ENCODE measurements at places on chromosomes 1 and 21.

DNA sequence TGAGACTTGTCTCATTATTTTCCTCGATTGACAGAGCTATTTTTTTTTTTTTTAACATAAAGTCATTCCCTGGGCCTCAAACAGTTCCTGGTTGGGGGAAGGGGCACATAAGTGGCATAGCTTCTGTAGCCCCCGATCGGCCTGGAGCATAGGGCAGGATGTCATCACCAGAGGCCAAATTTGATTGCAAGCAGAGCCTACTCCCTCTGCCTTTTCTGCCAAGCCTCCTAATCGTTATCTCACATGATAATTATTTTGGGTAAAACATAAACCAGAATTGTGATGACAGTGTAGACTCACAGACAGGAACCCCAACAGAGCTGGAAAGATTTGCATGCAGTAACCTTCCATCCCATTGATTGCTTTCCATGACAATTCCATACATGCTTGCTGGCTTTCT lies 404.8 kb downstream of the PCP4 start:
- no peak for DNase-seq

DNA sequence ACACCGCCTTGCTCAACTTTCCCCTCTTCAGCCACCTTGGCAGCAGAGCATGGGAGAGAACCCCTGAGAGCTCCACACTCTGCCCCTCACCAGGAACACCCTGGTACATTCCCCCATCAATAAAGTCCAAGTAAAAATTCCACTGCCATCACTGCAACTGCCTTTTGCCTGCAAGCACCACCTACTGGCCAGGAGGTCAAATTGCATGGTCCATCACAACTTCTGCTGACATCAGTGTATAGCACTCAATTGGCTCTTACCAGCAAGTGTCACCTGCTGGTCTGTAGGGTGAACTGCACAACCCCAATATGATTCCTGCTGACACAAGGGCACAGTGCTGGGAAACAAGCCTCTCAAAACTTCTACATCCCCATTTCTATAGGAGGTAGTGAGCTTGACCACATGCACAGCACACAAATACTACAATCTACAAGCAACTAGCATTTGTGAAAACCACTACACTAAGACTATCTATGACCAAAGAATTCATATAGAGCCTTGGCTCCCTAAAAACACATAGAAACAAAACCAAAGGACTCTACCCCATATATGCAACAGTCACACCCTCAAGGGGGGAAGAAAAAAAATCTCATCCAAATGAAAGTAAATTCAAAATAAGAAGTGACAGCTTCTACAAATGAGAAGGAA lies 69.2 kb downstream of the FASLG start:
- no peak for DNase-seq

DNA sequence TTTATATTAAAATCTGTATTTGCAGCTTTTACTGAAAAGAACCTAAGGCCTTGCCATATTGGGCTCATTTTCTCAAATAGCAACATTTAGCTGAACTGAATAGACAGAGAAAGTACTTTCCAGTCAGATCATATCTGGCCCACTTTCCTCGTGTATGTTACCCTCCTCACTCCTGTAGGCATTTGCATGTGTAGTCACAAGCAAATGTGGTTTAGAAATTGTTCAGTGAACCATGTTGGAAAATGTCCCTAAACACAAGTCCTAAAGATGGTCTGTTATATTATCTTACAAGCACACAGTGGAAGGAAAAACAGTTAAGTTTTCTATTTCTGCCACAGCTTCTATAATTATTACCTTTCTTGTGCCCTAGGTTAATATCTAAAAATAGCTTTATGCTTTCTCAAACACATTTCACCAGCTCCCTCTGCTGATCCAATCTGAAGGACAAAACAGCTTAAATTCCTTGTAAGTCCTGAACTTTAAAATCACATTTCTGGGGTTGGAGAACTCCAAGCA lies 606 bp upstream of the FMO4 start:
- no peak for DNase-seq

GRCh38 chr1:210817385-210818275 lies 316.3 kb downstream of the KCNH1 start:
- DNase-seq = no peak

DNA sequence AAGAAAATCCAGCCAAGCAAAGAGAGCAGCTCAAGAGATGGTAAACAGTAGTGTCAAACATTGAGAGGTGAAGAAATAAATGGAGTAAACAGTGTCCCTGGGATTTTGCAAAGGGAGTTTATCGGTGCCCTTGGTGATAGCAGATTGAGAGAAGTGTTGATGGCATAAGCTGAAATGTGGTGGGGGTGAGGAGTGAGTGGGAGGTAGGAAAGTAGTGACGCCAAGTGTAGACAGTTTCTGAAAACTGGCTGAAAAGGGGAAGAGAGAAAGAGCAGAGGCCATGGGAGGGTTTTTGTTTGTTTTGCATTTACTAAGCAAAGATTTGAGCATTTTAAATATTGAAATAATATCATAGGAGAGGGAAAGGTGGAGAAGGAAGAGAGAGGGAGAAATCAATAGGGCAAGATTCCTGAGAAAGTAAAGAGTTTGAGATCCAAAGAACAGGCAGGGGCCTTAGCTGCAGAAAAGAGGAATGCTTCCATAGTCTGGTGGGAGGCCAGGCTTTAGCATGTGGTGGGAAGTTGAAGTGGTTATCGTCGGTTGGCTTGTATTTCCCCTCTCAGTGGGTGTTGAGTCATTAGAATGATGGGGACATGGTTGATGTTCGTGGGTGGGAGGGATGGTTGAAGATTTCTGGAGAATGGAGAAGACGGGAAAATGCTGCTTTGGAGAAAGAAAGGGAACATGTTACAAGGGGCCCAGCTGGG lies 26.8 kb upstream of the RASAL2 start:
- no peak for DNase-seq

- no peak for DNase-seq
Measured at GRCh38 chr1:10237157-10237539, 26.8 kb downstream of the KIF1B start.

- DNase-seq = peak; percentile 63
Measured at GRCh38 chr21:29342363-29342957, 43.7 kb downstream of the BACH1 start.

- DNase-seq = no peak
Measured at GRCh38 chr21:37455504-37455911, 88.9 kb downstream of the DYRK1A start.

DNA sequence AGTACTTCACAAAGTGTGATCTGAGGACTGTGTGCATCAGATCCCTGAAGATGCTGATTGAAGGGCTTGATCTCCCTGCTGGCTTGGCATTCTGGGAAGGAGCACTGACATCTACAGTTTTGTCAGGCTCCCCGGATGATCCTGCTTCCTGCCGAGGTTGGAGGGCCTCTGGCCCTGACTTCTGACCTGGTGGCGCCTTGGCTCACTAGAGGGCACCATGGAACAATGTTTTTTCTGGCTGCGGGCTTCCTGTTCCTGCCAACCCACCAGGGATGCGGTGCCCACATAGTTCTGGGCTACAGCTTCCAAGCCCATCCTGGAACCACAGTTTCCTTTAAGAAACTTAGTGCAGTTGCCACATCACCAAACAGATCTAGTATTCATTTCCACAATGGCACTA lies 38.8 kb upstream of the RASAL2 start:
- no peak for DNase-seq

DNA sequence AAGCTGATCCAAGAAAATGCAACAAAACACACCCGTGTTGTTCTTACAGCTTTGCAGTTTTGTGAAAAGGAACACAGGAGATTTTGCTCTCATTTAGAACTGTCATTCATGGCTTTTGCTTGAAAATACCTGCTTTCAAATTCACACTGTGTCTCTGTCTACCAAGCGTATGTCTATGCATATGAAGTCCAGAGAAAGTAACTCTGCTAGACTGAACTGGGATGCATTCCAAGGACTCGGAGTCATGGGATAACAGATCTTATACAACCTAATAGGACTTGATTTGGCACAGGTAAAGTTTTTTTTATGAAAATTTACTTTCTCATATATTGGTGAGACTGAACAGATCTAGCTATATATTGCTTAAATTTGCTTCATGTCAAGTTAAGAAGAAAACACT lies 102.4 kb downstream of the PTGER3 start:
- DNase-seq = no peak

GRCh38 chr1:214603819-214604252 lies 841 bp downstream of the CENPF start:
- no peak for DNase-seq

GRCh38 chr1:55057956-55058298 lies 18.6 kb downstream of the PCSK9 start:
- DNase-seq = no peak

GRCh38 chr1:208173749-208174148 lies 70.4 kb downstream of the PLXNA2 start:
- DNase-seq = no peak

DNA sequence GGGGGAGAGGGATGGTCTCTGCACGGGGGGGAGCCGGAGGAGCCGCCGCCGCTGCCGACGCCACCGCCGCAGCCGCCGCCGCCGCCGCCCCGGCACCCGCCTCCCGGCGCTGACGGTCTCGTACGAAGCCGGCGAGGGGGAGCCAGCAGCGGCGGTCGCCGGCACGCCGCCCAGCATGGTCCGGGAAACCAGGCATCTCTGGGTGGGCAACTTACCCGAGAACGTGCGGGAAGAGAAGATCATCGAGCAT lies 311 bp downstream of the SPEN start:
- no peak for DNase-seq

DNA sequence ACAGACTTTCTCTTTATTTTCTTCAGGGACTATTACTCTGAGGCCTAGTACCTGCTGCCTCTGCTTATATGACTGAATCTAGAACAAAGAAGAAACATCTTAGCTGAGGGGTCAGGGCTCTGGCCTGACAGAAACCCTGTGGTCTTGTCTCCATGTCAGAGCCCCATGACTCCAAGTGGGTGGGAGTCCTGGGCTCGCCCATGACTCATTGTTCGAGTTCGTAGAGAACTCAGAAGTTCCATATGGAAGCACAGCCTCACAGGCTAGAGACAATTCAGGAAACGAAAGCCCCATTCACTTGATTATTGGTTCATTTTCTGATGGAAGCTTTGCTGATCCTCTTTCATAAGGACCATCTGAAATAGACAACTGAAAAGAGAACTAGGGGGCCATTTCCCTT lies 73.2 kb downstream of the CD58 start:
- no peak for DNase-seq

GRCh38 chr1:20426923-20427322 lies 59.1 kb downstream of the CAMK2N1 start:
- no peak for DNase-seq

DNA sequence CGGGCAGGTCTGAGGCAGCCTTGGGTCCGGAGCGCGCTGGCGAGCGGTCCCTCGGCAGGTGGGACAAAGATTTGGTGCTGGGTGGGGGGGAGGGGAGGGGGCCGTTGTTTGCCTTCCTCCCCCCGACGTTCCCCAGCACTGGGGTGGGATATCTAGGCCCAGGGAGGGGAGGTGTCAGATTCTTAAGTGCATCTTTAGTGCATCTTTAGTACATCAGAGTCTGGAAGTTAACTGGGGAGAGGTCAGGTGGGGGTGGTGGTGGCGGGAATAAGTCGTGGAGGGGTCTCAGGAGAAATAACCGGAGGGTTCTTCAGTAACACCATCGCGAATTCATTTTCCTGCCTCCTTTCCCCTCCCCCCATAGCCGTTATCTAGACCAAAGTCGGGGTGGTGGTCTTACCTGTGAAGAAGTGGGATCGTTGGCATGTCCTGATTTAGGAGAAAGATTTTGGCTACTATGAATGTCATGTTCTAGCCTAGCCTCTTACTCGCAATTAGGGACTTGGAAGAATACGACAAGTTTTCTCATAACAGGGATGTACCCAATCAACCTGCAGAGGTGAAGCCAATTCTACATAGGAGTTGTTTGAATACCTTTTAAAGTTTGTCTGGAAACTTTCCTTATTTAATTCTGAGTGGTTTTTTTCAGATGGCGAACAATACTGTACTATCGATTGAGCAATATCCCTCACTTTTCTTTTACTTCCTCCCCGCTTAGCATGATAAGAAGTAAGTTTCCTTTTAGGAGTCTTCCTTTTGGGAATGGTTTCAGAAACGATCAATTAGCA lies 886 bp downstream of the ZMYM4 start:
- DNase-seq = no peak

- no peak for DNase-seq
Measured at GRCh38 chr1:218361298-218362065, 16.3 kb downstream of the TGFB2 start.

GRCh38 chr1:35532497-35533223 lies 24.5 kb downstream of the KIAA0319L start:
- DNase-seq = no peak
